T-helper 17 cell (primary cell): ENCODE measurements at places on chromosomes 3 and 15.

GRCh38 chr15:66943456-66944095, 121.8 kb upstream of the SMAD3 start:
- peaks cover 14% of the 10 kb centered on the region for H3K27me3 ChIP-seq
- H3K4me1 ChIP-seq: peaks cover 6% of the 10 kb centered on the region
- H3K4me3 ChIP-seq: no peak overlapping the region
- H3K27ac ChIP-seq: no peak overlapping the region

GRCh38 chr3:183879243-183879642, 5.4 kb downstream of the PARL start:
- DNase-seq: no peak
- no peak overlapping the region for H3K4me3 ChIP-seq
- peak overlapping the region; percentile 32 for H3K27ac ChIP-seq
- no peaks in the 10 kb centered on the region for H3K27me3 ChIP-seq

DNA sequence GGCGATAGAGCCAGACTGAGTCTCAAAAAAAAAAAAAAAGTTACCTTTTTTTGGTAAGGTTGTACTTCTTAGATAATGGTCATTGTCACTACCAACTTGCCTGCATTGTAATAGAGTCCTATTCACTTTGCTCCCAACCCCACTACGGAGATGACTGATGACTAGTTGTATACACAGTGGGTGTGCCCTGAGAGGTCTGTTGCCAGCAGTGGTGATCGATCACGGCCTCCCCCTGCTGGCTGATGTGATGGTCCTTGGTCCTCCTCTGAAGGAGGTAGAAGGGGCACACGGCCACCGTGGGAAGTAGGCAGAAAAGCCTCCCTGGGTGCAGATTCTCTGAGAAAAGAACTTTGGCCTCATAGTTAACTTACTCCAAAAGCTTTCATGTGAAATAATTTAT, 10.7 kb downstream of the GCNT3 start:
- H3K4me3 ChIP-seq: no peak overlapping the region
- no peak overlapping the region for H3K27ac ChIP-seq
- no peak for DNase-seq
- no peaks in the 10 kb centered on the region for H3K36me3 ChIP-seq
- peaks cover 2% of the 10 kb centered on the region for H3K4me1 ChIP-seq

DNA sequence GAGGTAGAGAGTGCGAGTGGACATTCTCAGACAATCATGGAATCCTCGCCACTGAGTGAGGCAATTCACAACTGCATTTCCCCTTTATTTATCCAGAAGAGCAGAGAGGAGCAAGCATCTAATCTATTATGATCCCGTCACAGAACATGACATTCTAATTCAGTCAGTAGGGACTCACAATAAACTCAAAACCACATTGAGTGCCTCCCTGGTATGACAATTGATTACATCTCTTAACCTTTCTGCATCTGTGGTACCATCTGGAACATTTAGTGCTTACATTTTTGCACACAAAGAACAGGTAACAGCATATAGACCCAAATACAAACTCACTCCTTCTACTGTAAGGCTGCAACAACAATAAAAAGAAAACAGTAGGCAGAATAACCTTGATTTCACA, 517.2 kb downstream of the GBE1 start:
- H3K4me1 ChIP-seq: no peaks in the 10 kb centered on the region
- H3K27ac ChIP-seq: no peak overlapping the region
- DNase-seq: no peak
- no peaks in the 10 kb centered on the region for H3K36me3 ChIP-seq
- H3K4me3 ChIP-seq: no peak overlapping the region
- no peaks in the 10 kb centered on the region for H3K27me3 ChIP-seq

DNA sequence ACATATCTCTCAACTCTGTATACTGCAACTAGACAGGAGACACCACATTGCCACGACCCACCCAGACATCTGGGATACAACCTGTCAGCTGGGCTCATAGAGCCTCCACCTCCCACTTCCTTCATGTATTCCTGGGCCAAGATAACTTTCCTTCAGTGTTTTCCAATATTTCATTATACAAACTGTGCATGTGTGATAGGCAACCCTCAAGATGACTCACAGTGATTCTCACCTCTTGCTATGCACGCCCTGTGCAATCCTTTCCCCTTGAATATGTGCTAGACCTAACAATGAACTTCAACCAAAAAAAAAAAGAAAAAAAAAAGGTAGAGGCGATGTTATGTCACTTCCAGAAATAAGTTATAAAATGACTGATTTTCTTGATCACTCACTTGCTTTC, 138.0 kb upstream of the ALCAM start:
- no peaks in the 10 kb centered on the region for H3K36me3 ChIP-seq
- no peak overlapping the region for H3K27ac ChIP-seq
- no peak for DNase-seq
- H3K4me3 ChIP-seq: no peak overlapping the region
- H3K4me1 ChIP-seq: no peaks in the 10 kb centered on the region

DNA sequence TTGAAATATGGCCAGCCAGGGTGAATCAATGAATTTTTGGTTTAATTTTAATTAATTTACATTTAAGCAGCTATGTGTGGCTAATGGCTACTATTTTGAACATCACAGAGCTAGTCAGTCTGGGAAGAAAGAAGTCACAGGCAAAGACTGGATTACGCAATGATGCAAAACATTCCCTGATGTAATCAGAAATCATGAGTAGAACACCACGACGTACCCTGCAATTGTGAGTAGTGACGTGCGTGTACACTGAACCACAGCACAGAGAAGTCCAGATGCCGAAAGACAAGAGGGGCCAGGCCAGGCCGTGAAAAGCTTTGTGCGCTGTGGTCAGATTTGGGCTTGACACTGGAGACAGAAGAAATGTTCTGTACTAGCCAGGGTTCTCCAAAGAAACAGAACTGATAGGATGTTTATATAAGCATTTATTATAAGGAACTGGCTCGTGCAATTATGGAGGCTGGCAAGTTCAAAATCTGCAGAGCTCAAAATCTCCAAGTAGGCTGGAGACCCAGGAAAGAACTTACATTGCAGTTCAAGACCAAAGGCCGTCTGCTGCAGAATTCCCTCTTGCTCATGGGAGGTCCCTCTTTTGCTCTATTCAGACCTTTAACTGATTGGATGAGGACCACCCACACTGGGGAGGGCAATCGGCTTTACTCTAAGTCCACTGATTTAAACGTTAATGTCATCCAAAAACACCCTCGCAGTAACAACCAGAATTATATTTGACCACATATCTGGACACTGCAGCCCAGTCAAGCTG, 44.6 kb downstream of the SH3BP5 start:
- H3K27ac ChIP-seq: no peak overlapping the region
- H3K4me1 ChIP-seq: peaks cover 72% of the 10 kb centered on the region
- H3K4me3 ChIP-seq: peak overlapping the region; percentile 59
- H3K27me3 ChIP-seq: no peaks in the 10 kb centered on the region
- no peak for DNase-seq

DNA sequence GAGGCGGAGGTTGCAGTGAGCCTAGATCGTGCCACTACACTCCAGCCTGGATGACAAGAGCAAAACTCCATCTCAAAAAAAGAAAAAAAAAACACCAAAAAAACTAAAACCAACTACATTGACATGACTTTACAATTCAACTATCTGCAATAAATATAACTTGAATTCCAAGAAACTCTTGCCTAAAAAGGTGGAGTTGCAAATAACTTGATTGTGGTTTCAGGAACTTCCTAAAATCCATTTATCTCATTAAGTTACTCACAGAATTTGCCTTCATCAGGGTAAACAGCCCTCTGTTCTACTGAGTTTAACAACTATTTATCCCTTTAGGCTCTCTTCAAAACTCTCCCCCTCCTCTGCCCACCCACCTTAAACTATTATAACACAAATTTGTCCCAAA, 2.7 kb upstream of the MAPK6 start:
- no peak for DNase-seq
- peak overlapping the region; percentile 29 for H3K27ac ChIP-seq

GRCh38 chr3:90040554-90040953, 933.1 kb downstream of the EPHA3 start:
- H3K27ac ChIP-seq: no peak overlapping the region
- H3K4me3 ChIP-seq: no peak overlapping the region
- no peak for DNase-seq
- H3K4me1 ChIP-seq: no peaks in the 10 kb centered on the region
- H3K36me3 ChIP-seq: no peaks in the 10 kb centered on the region
- no peaks in the 10 kb centered on the region for H3K27me3 ChIP-seq

DNA sequence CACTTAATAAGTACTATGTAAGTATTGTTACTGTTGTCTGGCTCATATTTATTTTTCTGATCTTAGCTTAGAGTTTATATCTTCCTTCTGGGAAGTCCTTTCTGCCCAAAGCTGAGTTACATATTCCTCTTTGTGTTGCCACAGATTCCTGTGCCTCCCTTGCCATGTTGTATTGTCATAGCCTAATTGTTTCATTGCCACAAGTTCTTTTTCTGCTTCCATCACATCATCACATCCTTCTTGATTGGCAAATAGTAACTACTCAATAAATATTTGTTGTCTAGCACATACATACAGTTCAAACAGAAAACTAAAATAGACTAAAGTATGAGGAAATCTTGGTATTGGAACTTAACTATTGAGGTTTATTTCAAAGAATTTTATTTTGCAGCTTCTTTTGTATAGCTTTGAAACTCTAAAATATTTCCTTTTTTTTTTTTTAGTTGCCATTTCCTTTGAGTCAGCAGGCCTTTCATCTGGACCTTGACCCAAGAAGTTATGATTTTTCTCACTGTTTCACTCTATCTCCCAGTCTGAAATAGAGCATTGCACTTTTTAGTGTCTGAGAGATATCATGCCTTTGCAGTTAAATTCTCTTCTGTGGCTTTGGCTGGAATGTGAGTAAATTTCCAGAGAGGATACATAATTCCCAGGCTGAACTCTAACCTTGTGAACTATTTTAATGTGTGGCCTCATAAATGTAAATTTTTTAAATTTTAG, 98.2 kb downstream of the ZNF609 start:
- no peaks in the 10 kb centered on the region for H3K36me3 ChIP-seq
- H3K4me3 ChIP-seq: no peak overlapping the region
- DNase-seq: no peak
- no peaks in the 10 kb centered on the region for H3K27me3 ChIP-seq
- peak overlapping the region; percentile 66 for H3K27ac ChIP-seq

DNA sequence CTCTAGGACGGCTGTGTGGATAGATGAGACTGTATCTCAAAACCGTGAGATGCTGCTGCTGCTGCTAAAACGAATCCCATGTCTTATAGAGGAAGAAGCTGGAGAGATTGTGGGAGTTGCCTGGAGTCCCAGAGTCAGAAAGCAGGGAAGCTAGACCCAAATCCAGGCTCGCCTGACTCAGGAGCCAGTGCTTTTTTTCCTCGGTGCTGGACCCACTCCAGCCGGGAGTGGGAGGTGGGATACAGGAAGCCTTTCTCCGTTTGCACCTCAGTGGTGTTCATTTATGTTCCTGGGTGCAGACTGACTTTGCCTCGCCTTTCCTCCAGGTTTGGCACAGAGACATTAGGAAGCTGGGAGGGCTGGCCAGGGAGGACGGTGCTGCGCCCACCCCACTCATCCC, 150.9 kb upstream of the LINGO1 start:
- H3K27ac ChIP-seq: no peak overlapping the region
- peaks cover 4% of the 10 kb centered on the region for H3K4me1 ChIP-seq
- H3K36me3 ChIP-seq: peaks cover 6% of the 10 kb centered on the region
- H3K27me3 ChIP-seq: peaks cover 35% of the 10 kb centered on the region

DNA sequence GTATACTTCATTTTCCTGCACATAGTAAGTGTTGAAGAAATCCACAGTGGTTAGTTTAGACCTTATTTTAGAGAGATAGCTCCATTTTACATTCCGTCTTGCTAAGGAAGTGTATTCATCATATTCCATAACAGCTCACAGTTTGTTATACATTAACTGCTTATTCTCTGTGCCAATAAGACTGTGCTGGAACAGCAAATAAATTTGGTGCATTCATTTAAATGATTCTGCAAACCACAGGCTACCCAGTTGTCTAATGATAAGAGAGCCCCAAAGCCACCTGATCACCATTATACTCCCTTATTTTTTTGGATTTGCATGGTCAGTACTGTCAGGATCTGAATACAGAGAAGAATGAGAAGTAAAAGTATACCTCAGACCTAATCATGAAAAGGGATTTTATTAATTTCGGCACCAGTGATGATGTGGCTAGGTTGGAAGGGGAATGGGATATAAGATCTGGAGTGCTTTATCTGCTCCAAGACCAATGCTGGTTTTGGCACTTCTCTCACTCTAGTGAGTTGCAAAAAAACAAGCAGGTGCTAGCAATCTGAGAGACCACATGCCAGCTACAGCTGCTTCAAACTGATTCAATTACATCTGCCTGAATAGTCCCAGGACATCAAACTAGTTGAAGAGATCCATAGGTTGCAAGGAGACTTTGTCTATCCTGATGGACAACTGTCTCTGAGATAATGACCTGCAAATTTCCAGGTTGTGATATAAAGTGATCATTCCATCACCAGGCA, 254.8 kb downstream of the ZBTB20 start:
- H3K27ac ChIP-seq: no peak overlapping the region
- no peak for DNase-seq
- peaks cover 14% of the 10 kb centered on the region for H3K4me1 ChIP-seq
- H3K27me3 ChIP-seq: no peaks in the 10 kb centered on the region
- H3K4me3 ChIP-seq: no peak overlapping the region
